CD4-positive, CD25-positive, alpha-beta regulatory T cell (primary cell): ENCODE measurements at places on chromosomes 2 and 18. TPM values are rescaled to one million over a fixed set of nuclear protein-coding genes. Genes with fewer than 3 reads are reported as not detected.

GRCh38 chr18:49098386-49098785 lies 147.6 kb upstream of the SMAD7 start:
- no peak for DNase-seq

- no peak for DNase-seq
These were observed 193.1 kb downstream of the L3MBTL4 start for GRCh38 chr18:6221602-6222014.

DNA sequence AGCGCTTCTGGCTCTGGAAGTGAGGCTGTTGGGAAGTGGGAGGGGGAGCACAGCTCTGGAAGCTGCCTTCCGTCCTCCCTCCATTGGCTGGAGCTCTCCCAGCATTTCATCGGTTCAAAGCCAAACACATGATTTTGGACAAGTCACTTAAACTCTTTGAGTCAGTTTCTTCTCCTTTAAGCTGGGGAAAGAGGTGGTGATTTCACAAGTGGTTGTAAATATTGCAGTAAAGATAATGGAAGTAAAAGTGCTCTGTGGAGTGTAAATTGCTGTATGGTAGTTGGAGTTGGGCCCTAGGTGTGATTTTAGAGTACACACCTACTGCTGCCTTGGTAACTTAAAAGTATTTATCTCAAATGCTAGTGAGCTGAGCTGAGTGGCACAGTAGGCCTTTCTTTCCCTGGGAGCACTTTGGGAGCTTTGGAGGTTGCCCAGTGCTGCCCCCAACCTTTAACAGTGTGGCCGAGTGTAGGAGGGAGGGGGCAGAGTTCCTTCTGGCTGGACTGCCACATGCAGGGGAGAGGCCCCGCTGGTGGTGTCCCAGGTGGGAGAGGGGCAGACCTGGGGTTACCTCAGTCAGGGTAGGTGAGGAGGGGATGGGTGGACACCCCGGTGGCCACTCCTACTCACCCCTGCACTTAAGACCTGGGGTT lies 54.7 kb downstream of the ASAP2 start:
- DNase-seq = no peak

- peak; percentile 10 for DNase-seq
These were observed 53.7 kb downstream of the PTRHD1 start for GRCh38 chr2:24739354-24740025.

- no peak for DNase-seq
These were observed 508.4 kb downstream of the ZEB2 start for GRCh38 chr2:144011553-144011952.

DNA sequence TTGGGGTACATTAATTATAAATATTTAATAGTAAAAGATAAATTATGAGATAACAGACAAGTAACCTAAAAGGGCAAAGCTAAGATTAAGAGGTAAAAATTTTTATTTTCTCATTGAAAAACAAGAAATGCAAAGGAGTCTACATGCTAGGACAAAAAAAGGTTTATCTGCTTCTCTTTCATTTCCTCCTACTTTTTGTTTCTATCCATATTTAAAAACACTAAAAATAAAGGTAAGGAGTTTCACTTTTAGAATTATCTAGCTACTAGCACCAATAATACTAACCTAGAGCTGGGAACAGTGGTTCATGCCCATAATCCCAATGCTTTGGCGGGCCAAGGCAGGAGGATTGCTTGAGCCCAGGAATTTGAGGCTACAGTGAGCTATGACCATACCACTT lies 1551.7 kb upstream of the SLC39A10 start:
- no peak for DNase-seq

DNA sequence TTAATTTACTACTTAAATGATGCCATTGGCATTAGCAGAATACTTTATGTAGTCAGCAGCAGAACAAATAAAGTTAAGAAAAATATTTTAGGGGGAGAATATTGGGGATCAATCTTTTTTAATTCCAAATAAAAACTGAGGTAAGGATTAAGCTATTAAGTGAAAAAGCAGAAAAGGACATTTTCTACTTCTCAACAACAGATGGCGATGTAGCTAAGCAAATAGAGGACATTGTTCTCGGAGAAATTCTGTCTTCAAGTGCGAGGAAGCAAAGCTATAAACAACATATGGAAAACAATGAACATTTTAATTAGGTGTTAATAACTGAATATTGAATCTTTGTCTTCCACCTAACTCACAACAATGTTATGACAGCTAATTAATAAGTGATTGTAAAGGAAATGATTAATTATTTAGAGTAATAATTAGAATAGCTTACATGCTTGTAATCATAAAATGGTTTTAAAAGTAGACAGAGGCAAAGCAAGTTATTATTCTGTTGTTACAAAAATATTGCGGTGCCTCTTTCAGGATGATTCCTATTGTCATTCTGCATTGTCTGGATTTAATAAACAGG lies 32.9 kb upstream of the CCDC93 start:
- peak; percentile 43 for DNase-seq

GRCh38 chr2:236169151-236169721 lies 1.1 kb upstream of the GBX2 start:
- DNase-seq = no peak

DNA sequence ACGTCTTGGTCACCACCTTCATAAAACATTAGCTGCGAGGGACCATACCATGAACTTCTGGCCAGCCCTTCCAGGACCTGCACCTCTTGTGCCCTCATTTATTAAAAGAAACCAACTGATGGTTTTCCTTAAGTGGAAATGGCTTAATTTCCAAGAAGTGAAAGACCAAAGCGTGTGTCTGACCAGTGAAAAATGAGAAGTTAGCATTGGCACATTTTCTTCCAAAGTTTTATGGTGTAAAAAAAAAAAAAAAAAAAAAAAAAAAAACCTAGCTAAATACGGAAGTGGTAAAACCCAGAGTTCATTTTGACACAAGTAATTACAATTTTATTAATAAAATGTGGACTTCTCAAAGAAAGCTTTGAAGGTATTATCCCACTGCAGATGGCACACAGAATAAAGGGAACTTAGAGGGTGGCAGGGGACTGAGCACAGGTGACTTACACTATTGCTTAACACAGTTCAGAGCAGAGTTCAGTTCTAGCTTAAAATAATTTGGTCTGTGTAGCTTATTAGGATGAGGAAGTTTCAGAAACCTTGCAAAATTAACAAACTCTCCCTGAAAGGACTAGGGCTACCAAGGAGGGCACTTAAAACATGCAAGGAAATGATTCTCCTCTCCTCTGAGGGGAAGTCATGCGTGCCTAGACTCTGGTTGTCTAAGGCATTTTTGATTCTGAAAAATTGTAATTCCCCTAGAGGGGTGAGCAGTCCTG lies 42.2 kb upstream of the EPG5 start:
- DNase-seq = no peak

DNA sequence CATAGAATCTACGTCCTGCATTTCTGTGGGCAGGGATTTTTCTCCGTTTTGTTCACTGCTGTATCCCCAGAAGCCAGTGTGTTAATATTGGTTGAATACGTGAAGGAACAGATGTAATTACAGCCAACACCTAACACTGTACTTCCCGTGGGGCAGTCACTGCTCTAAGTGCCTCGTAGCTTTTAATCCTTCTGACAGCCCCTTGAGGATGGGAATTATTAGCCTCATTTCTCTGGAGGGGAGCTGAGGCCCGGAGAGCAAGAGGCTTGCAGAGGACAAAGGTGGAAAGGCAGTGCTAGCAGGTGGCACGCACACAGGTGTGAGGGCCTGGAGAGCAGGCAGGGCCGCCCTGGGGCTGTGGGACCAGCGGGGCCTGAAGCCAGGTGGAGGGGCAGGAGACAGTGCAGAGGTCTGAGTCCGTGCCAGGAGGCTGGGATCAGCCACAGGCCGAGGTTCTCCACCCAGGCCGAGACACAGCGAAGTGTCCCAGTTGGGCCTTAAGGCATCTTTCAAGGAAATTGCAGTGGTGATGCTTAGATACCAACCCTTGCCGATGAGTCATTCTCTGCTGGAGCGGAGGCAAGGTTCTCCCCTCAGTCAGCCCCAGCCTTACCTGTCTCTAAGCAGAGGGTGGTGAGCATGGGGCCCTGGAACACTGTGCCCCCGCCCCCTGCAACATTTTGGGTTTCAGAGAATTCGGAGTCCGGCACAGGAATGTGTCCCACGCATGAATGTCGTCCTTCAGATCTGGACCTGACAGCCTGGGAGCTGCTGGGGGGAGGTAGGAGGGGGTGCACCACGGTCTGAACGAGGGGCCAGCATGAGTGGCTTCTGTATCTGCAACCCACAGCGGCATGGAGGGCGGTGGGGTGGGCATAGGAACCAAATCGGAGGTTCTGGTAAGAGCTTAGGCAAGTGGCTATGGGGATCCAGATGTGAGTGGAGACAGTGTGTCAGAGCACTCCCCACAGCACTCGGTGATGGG lies 122.6 kb downstream of the GBX2 start:
- no peak for DNase-seq

DNA sequence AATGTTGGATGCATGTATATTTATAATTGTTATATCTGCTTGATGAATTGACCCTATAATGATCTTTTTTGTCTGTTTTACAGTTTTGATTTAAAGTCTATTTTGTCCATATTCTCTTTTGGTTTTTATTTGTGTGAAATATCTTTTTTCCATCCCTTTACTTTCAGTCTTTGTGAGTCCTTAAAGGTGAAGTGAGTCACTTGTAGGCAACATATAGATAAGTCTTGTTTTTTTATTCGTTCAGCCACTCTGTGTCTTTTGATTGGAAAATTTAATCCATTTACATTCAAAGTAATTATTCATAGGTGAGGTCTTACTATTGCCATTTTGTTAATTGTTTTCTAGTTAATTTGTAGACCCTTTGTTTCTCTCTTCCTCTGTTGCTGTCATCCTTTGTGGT lies 62.5 kb downstream of the NUP35 start:
- DNase-seq = no peak

DNA sequence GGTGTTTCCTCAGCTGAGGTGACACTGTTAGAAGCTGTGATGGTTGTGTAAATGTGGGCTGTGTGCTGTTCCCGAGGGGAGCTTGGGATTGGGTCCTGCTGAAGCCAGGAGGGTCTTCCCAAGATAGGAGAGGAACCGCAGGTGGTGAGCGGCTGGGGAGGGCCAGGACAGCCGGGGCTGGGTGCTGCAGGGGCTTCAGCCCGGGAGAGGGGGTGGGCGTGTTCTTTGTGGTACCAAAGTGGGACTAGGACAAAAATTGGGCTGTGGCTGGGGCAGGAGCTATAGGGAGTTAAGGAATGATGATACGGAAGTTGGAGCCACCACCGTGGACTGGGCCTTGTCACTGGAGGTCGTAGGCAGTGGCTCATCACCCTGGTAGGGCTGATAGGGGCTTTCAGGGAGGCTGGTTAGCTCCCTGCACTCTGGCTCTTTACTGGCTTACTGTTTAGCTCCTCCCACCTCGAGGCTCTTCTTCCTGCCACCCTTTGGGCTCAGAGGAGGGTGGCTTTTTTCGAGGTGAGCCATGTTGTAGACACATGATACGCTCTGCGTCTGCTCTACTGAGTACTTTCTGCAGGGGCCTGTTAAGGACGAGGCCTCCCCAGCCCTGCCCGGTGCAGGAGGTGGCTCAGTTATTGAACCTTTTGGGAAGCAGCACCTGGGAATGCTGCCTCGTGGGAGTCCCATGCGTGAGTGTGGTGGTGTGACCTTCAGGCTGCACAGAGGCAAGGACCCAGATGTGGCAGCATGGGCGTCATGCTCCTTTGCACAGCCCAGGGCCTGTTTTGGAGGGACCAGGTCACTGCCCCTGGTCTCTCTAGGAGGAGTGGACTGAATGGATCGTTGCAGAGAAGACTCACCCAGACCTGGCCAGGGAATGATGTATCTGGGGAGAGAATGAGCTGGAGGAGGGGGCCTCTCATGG lies 21.6 kb downstream of the ASB1 start:
- no peak for DNase-seq

Gene RGPD5
- total RNA-seq = 133 TPM

Gene ZFP36L2
- total RNA-seq = 874 TPM
